ENCODE measurements at places on chromosomes 16 and 17.
A peak's percentile ranks its signal among the peaks of the same experiment; 100 is the strongest.

DNA sequence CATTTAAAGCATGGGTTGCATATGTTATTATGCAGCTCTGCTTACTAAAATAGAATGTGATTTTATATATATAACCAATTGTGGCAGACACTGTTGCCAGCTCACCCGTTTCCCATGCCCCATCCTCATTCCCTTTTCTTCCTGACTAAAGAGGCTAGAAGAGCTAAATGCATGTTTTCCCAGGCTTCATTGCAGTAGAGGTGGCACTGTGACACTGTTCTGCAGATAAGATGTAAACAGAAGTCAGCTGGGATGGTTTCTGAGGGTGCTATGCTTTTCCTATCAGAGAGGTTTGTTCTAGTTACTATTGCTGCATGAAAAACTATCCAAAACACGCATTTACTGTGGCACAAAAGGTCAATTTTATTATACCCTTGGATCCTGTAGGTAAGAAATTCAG lies 5.7 kb upstream of the TOB1 start:
- DNase-seq = no peak

DNA sequence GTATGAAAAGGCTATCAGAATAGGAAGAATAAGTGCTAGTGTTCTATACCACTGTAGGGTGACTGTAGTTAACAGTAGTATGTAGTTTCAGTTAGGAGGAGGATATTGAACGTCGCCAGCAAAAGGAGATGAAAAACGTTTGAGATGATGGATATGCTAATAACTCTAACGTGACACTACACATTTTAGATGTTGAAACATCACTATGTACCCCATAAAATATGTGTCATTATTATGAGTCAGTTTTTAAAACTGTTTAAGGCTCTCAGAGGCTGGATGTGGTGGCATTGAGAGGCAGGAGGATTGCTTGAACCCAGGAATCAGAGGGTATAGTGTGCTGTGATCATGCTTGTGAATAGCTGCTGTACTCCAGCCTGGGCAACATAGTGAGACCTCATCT lies 31.8 kb downstream of the UBN1 start:
- DNase-seq = no peak

GRCh38 chr17:27609611-27610303 lies 21.2 kb upstream of the LGALS9 start:
- DNase-seq = no peak

DNA sequence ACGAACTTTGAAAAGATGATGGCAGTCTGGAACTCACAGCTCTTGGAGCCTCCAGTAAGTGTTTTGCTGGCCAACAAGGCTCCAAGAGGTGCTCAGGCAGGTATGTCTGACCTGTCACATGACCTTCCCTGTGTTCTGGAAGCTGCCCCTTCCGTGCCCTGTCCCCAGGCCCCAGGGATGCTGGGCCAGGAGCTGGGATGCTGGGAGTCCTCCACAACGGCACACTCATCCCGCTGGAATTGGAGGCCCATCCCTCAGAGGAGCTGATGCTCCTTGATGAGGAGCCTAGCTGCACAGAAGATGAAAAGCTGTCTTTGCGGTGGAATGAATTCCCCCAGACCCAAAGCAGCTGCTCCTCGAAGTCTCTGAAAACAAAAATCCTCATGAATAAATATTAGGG lies 47.8 kb downstream of the HOXB1 start:
- no peak for DNase-seq

DNA sequence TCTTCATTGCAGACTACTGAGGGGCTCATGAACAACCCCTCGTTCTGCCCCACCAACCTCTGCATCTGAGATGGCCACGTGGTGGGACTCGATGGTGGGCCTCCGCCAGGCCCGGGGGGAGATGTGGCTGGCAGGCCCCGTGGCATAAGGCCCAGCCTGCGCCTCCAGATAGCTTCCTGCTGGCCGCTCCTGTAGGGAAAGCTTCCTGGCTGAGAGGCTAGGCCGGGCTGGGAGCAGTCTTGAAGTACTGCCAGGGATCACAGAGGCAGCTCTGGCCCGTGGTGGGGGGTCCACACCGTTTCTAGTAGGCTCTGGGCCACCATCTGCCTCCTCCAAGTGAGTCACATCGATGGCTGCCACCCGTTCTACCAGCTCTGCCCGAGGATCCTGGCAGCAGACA lies 7.6 kb downstream of the CAMKK1 start:
- DNase-seq = no peak

GRCh38 chr16:87692176-87692575 lies 73.6 kb downstream of the KLHDC4 start:
- DNase-seq = no peak

GRCh38 chr16:14373896-14374295 lies 256.2 kb downstream of the PARN start:
- DNase-seq = no peak

GRCh38 chr16:30954993-30955392 lies 2.6 kb upstream of the SETD1A start:
- DNase-seq = no peak

DNA sequence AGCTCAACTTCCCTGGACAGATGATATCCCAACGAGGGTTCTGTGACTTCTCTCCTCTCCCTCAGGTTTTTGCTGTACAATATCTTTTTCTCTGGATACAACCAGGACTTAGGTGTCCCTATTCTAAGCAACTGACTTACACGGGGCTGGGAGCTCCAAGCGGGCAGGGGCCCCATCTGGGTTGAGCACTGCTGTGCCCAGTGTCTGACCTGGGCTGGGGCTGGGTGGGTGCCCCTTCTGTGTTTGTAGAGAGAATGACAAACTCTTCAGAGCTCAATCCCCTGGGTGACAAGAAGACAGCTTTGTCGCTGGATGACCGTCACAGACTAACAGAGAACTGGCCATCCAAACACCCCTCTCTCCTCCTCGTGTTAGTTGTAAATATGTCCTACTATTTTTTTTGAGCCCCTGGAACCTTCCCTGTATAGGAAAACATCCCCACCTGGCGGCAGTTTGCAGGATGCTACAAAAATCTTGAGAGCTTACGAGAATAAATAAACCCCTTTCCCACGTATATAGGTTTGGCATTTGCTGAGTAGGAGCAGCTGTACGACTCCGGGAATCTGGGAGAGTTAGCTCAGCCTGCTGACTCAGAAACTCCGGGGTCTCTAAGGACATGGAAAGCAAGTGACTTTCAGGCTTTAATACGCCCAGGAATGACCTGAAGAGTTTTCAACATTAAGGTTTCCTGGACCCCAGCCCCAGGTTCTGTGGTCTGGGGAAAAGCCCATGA lies 23.7 kb upstream of the RCVRN start:
- DNase-seq = peak; percentile 17

DNA sequence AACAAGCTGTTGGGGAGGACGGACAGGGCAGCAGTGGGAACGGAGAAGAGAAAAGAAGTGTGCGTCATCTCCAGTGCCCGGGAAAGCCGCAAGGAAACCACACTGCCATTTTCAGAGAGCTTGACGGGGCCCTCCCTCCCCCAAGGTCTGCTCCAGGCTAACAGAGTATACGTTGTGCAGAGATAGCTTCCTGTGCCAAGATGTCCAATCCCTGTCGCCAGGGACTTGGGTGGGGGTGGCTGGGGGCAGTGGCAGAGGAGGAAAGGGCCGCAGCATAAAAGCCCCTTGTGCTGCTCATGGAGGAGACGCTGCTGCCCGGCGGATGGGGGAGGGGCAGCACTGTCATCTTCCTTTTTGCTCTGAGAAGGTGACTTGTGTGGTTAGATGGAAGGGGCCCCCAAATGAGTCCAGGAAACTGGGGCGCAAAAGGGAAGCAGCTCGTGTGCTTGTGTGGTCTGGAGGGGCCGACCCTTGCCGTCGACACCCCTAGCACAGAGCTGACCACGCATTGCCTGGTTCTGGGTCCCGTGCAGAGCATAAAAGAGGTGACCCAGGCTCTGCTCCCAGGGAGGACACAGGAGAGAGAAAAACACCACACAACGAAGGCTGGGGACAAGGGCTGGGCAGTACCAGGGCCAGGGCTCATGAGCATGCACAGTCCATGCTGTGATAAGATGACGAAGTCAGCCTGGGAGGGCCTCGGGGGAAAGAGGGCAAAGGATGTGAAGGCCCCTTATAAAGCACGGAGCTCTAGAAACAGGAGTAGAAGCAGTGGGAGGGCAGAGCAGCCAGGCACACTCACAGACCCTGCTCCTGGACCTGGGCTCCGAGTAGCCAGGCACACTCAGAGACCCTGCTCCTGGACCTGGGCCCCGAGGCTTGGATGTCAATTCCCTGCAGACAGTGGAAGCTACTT lies 372.7 kb downstream of the SLC39A11 start:
- DNase-seq = no peak

- no peak for DNase-seq
Observed at GRCh38 chr17:42406615-42407288, 16.3 kb downstream of the CAVIN1 start.

DNA sequence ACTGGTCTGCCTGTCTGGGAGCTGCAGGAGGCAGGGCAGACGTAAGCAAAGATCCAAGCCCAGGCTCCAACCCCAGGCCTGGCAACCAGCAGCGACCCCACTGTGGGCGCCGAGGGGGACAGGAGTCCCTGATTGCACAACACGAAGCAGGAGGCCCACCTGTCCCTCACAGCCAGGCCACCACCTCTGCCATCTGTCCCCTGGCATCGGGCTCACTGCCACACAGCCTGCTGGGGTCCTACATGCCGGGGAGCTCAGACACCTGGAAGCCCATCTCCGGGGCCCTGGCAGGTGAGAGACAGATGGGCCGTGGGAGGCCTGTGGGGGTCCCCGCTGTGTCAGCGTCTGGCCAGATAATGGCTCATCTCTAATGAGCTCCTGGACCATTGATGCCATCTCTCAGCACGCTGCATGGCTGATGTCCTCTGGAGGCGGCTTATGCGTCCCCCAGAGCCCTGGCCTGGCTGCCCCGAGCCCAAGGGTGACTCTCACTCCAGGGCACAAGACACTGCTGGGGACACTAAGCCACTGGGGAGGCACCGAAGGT lies 11.3 kb upstream of the RASD1 start:
- no peak for DNase-seq

DNA sequence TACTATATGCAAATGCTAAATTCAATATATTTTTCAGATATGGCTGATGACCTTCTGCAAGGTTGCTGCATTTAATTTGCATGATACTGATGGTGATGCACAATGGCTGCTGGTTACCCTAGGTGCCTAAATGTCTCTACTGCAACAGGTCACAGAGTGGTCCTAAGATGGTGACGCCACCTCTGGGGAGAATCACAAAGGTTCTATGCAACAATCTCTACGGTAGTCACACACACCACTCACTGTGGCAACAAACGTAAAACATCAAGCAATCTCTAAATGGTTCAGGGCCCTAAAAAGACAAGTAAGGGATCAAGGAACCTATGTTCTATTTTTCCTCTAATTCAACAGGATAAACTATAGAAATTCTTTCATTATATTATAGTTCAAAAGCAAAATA lies 293.3 kb downstream of the CEP112 start:
- DNase-seq = no peak

- no peak for DNase-seq
Observed at GRCh38 chr17:29726715-29727252, 104.1 kb upstream of the CORO6 start.

GRCh38 chr17:43767053-43767712 lies 8.6 kb upstream of the SOST start:
- no peak for DNase-seq

Measured in BJ (cell line).